Neuronal stem cell (in vitro differentiated cells): ENCODE measurements at places on chromosomes 16 and 17.

- no peak for DNase-seq
Observed at GRCh38 chr17:7260651-7261378, 1.5 kb downstream of the CLDN7 start.

- DNase-seq, result no peak
Observed at GRCh38 chr17:18105027-18105426, 3.5 kb upstream of the MYO15A start.

GRCh38 chr16:54817432-54817831 lies 113.2 kb upstream of the IRX5 start:
- DNase-seq, result no peak

DNA sequence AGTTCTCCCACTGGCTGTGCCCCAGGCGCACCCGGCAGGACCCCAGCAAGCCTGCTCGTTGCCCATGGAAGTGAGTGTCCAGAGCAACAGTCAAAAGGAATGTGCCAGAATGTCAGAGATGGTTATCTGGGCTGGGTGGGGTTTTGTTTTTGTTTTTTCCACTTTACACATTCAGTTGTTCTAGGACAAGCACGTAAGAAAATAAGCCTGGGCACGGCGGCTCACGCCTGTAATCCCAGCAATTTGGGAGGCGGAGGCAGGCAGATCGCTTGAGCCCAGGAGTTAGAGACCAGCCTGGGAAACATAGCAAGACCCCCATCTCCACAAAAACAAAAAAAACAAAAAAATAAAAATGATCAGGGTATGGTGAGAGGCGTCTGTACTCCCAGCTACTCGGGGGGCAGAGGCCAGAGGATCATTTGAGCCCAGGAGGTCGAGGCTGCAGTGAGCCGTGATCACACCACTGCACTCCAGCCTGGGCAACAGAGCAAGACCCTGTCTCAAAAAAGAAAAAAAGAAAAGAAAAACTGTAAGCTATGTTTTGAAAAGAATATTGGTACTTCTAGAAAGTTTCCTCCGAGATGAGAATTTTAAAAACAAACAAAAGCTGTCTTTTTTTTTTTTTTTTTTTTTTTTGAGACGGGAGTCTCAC lies 8.3 kb downstream of the NDUFAF8 start:
- DNase-seq, result no peak

- DNase-seq, result no peak
Observed at GRCh38 chr17:42325026-42325425, 36.7 kb downstream of the STAT5A start.

DNA sequence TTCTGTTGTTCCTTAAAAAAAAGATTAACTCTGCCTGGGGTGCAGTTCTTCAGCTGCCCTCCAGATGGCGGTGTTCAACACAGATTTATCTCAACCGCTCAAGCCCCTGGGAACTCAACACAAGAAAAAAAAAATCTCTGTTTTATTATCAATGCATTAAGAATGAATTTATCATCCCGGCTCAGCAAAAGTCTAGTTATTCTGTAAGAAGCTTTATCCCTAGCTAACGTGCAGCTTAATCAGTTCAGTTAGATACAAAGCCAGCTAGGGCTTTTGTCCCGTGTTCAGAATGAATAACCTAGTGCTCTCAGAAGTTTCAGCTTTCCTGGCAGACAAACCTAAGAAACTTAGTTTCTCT lies 475.9 kb upstream of the CCL2 start:
- peak; percentile 52 for DNase-seq

- DNase-seq, result no peak
Observed at GRCh38 chr17:14446825-14447224, 145.9 kb downstream of the HS3ST3B1 start.

- DNase-seq, result no peak
Observed at GRCh38 chr16:79013930-79014660, 586.4 kb downstream of the MAF start.

DNA sequence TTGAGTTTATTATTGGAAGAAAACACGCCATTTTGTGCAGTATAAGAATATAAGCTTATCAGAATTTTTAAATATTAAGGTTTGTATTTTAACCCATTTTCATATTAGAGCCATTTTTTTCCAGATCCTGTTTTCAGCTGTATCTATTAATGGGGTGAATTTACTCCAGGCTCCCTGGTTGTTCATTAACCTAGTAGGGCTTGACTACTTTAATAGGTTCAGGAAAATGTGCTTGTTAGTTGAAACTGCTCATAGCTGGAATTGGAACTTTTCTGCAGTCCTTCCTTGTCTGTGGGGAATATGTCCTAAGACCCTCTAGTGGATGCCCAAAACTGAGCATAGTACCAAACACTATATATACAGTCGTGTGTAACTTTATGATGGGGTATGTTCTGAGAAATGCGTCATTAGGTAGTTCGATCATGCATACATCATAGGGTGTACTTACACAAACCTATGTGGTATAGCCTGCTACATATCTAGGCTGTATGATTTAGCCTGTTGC lies 28.0 kb downstream of the NFAT5 start:
- DNase-seq, result no peak

GRCh38 chr17:56834380-56835263 lies 671 bp downstream of the DGKE start:
- DNase-seq, result peak; percentile 47

- DNase-seq, result no peak
Observed at GRCh38 chr16:46648656-46649055, 27.5 kb upstream of the SHCBP1 start.
